HFFc6 (cell line): ENCODE measurements at places on chromosomes 11 and 22.

DNA sequence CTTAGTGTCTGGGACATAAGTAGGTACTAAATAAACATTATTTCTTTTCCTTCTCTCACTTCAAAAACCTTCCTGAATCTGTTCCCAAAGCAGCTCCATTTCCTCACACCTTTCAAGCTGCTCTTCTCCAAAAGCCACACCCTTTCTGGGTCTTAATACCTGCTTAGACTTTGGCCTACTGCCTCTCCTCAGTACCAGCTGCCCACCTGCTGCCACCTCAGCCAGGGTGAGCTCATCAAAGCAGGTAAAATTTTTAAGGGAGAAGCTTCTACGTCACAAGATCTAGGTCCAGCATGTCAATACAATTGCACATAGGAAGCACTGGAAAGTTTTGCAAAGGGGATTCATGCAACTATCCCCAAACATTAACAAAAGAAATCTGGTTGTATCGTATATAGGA lies 108.4 kb downstream of the RPL27A start:
- peaks cover 1% of the 10 kb centered on the region for H3K27me3 ChIP-seq
- no peak for DNase-seq
- no peak overlapping the region for H3K4me3 ChIP-seq
- H3K36me3 ChIP-seq = peaks cover 6% of the 10 kb centered on the region; the same call in 1 of the 2 replicates

DNA sequence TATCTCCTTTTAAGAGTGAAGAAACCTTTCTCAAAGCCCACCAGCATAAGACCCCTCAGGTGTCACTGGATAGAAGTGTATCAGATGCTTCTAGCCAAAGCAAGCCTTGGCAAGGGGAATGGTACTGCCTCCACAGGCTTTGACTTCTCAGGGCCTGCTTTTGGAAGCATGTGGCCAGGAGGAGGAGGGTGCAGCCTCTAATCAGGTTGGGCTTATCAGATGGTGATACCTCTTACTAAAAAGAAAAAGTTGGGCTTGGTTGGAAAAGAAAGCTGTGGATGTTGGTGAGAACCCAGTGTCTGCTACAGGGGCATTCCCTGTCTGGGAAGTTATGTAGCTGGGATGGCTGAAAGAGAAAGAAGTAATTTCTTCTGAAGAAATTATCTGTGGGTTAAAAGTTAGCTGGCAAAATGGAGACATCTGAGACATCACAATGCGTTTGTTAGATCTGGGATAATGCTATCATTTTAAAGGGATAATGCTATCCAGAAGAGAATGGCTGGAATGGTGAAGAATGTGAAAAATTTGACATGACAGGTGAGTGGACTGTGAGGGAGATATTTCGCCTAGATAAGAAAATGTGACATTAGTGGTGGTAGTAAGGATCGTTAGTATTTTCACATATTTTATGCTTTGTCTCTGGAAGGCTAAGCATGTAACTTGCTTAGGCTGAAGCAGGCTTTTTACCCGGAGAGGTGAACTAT lies 7.2 kb downstream of the APLP2 start:
- H3K36me3 ChIP-seq = peaks cover 7% of the 10 kb centered on the region; the same call in 1 of the 2 replicates
- no peaks in the 10 kb centered on the region for H3K27me3 ChIP-seq
- no peak for DNase-seq
- no peak overlapping the region for H3K27ac ChIP-seq

GRCh38 chr22:37663521-37664140 lies 5.1 kb downstream of the PDXP start:
- no peak overlapping the region for H3K4me3 ChIP-seq
- peaks cover 11% of the 10 kb centered on the region; the same call in 1 of the 2 replicates for H3K36me3 ChIP-seq
- H3K27ac ChIP-seq = peak overlapping the region; percentile 43; the same call in 1 of the 2 replicates
- peak; percentile 30 for DNase-seq
- H3K27me3 ChIP-seq = peaks cover 2% of the 10 kb centered on the region
- H3K4me1 ChIP-seq = peaks cover 39% of the 10 kb centered on the region

- no peaks in the 10 kb centered on the region; the same call in none of the 2 replicates for H3K27me3 ChIP-seq
- peaks cover 24% of the 10 kb centered on the region for H3K36me3 ChIP-seq
- 0 out of 2 replicates have a peak overlapping the region, but pooled peaks have one; percentile 38 for H3K27ac ChIP-seq
- DNase-seq = no peak
Observed at GRCh38 chr11:126344141-126345080, 11.1 kb upstream of the ST3GAL4 start.

DNA sequence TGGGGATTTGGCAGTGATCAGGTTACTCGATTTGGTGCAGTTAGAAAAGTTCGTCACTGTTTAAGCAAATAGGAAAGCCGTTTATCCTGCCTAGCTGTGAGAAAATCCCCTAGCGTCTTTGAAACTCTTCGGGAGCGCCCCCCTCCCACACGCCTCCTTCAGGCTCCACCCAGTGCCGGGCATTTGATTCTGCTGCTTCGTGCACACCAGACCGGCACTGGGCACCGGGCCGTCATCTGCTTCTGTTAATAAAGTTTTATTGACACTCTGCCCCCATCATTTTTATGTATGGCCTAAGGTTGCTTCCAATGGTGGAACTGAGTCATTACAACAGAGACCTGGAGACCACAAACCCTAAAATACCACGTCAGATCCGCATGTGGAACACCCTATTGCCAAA lies 50.9 kb downstream of the IGF2 start:
- no peak overlapping the region for H3K4me3 ChIP-seq
- H3K4me1 ChIP-seq = no peaks in the 10 kb centered on the region
- H3K27ac ChIP-seq = no peak overlapping the region
- no peak for DNase-seq
- H3K27me3 ChIP-seq = peaks cover 3% of the 10 kb centered on the region; the same call in 1 of the 2 replicates
- H3K36me3 ChIP-seq = peaks cover 26% of the 10 kb centered on the region

DNA sequence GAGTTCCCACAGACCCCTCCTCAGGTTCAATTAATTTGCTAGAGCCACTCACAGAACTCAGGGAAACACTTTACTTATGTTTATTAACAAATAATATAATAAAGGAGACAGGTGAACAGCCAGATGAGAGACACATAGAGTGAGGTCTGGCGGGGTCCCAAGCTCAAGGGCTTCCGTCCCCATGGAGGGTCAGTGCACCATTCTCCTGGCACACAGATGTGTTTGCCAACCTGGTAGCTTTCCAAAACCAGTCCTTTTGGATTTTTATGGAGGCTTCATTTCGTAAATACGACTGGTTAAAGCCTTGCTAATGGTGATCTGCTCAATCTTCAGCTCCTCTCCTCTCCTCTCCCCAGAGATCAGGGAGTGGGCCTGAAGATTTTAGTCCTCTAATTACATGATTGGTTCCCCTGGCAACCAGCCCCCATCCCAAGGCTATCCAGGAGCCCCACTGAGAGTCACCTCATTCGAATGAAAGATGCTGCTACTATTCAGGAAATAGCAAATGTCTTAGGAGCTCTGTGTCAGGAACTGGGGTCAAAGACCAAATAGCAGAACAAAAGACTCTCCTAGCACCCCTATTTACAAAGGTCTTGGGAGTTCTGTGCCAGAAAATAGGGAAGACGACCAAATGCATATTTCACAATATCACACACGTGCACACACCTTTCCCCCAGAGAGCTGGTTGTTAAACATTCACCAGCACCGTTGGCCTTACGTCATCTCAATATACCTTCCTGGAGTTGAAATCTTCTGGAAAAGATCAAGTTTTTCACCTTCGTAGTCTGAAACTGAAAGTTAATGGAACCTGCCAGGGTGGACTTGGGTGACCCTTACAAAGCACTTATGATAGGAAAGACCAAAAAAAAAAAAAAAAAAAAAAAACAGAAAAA lies 23.8 kb upstream of the CAPRIN1 start:
- no peak for DNase-seq
- no peak overlapping the region for H3K4me3 ChIP-seq
- no peaks in the 10 kb centered on the region for H3K36me3 ChIP-seq
- H3K27me3 ChIP-seq = peaks cover 6% of the 10 kb centered on the region
- peaks cover 9% of the 10 kb centered on the region for H3K4me1 ChIP-seq
- H3K27ac ChIP-seq = no peak overlapping the region

DNA sequence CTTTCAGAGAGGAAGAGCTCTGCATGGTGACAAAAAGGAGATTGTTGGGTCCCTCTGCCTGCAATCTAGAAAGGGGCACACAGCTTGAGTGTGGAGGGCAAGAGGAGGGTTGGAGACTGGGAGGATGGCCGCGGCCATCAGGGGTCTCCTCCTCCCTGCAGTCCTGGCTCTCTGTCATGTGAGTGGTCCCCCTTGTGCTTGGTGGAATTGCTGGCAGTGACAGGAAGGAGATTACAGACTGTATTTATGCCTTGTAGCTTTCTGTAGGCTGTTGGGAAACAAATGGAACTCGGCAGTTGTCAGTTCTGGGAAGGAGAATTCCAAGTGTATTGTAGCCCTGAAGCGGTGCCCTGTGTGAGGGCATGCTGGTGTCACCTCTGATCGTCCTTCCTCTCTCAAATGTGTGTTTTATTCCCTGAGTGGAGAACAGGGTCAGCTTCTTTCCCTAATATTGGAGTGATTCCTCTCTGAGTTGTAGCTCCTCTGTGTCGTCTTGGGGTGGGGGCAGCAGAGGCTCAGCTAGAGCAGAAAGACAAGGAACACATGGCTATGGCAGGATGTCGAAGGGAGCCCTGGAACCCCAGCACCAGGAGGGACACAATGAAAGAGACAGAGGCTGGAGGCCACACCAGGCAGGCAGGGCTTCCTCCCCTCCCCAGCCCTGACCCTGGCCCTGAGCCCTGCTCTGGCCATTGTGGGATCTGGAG lies 163.1 kb downstream of the PKNOX2 start:
- no peak overlapping the region for H3K4me3 ChIP-seq
- H3K27me3 ChIP-seq = peaks cover 64% of the 10 kb centered on the region
- no peaks in the 10 kb centered on the region for H3K4me1 ChIP-seq
- H3K27ac ChIP-seq = no peak overlapping the region
- DNase-seq = no peak
- no peaks in the 10 kb centered on the region for H3K36me3 ChIP-seq

GRCh38 chr11:76814414-76814813 lies 31.3 kb downstream of the TSKU start:
- no peak overlapping the region for H3K4me3 ChIP-seq
- DNase-seq = no peak
- no peak overlapping the region for H3K27ac ChIP-seq
- H3K4me1 ChIP-seq = peaks cover 8% of the 10 kb centered on the region
- H3K27me3 ChIP-seq = peaks cover 3% of the 10 kb centered on the region

DNA sequence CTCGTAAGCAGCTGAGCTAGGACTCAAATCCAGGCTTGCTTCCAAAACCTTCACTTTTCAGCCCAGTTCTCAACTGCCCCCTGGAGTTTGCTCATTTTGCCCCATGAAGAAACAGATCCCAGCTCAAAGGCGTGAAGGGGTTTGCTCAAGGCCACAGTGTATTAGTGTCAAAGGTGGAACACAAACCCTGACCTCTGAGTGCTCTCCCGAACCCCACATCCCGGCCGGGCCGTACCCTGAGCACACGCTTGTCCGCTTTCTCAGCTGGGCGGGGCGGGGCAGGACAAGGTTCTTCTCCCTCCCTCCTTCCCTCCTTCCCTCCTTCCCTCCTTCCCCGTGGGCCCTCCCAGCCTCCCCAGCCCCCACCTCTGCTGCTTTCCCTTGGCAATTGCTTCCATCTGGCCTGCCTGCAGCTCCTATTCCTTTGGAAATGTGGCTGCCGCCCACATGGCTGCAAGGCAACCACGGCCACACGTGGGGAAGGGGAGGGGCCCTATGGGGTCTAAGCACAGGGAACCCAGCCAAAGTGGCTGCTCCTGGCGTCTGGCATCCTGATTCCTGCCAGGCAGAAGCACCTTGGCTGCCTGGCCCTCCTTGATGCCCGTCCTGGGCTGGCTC lies 4.1 kb downstream of the ST3GAL4 start:
- no peak for DNase-seq
- H3K4me1 ChIP-seq = peaks cover 59% of the 10 kb centered on the region
- peaks cover 2% of the 10 kb centered on the region; the same call in 1 of the 2 replicates for H3K27me3 ChIP-seq
- peaks cover 3% of the 10 kb centered on the region; the same call in 1 of the 2 replicates for H3K36me3 ChIP-seq
- peak overlapping the region; percentile 40; the same call in 1 of the 2 replicates for H3K27ac ChIP-seq
- no peak overlapping the region for H3K4me3 ChIP-seq

GRCh38 chr11:16603890-16604793 lies 134.3 kb upstream of the C11orf58 start:
- peaks cover 9% of the 10 kb centered on the region for H3K4me1 ChIP-seq
- H3K36me3 ChIP-seq = no peaks in the 10 kb centered on the region
- peaks cover 28% of the 10 kb centered on the region for H3K27me3 ChIP-seq

DNA sequence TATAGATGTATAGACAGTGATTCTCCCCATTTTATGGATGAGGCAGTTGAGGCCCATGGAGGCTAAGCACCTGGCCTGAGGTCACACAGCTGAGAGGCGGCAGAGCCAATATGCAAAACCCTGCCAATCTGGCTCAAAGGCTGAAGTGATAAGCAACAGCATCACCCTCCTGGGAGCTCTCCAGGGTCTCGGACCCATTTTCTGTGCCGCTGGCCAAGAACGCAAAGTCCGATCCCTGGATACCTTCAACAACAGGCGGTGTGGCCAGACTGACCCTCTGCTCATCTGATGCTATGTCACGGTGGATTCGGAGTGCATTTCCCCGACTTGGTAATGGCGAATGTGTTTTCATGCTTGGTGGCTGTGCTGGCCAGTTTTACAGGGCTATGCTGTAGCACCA lies 595.0 kb downstream of the TBC1D22A start:
- no peak overlapping the region for H3K27ac ChIP-seq
- H3K27me3 ChIP-seq = no peaks in the 10 kb centered on the region; the same call in 1 of the 2 replicates
- no peak for DNase-seq
- no peaks in the 10 kb centered on the region for H3K4me1 ChIP-seq
- H3K4me3 ChIP-seq = no peak overlapping the region

- no peaks in the 10 kb centered on the region for H3K27me3 ChIP-seq
- no peak overlapping the region for H3K4me3 ChIP-seq
- DNase-seq = no peak
- H3K4me1 ChIP-seq = peaks cover 25% of the 10 kb centered on the region
Observed at GRCh38 chr11:17219016-17219415, 11.2 kb upstream of the PIK3C2A start.

- no peak for DNase-seq
- H3K4me3 ChIP-seq = no peak overlapping the region
- H3K36me3 ChIP-seq = no peaks in the 10 kb centered on the region; the same call in 1 of the 2 replicates
- no peaks in the 10 kb centered on the region for H3K4me1 ChIP-seq
- H3K27me3 ChIP-seq = no peaks in the 10 kb centered on the region
- no peak overlapping the region for H3K27ac ChIP-seq
Observed at GRCh38 chr11:82450996-82451395, 282.7 kb downstream of the FAM181B start.

GRCh38 chr22:48239461-48240147 lies 1477.2 kb downstream of the TBC1D22A start:
- no peaks in the 10 kb centered on the region for H3K4me1 ChIP-seq
- peaks cover 3% of the 10 kb centered on the region; the same call in 1 of the 2 replicates for H3K27me3 ChIP-seq
- H3K27ac ChIP-seq = no peak overlapping the region
- H3K36me3 ChIP-seq = no peaks in the 10 kb centered on the region
- no peak overlapping the region for H3K4me3 ChIP-seq

DNA sequence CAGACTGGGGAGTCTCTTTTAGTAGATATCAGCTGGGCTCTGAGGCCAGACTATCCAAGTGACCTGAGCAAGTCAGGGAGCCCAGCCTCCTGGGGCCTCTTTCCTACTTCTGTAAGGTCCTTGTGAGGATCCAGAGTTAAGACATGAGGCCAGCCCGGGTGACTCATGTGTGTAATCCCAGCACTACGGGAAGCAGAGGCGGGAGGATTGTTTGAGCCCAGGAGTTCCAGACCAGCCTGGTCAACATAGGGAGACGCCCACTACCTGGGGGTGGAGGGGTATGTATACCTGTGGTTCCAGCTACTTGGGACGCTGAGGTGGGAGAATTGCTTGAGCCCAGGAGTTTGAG lies 36.9 kb upstream of the POLA2 start:
- DNase-seq = peak; percentile 61
- no peaks in the 10 kb centered on the region for H3K27me3 ChIP-seq
- no peaks in the 10 kb centered on the region; the same call in 1 of the 2 replicates for H3K36me3 ChIP-seq
- peak overlapping the region; percentile 72 for H3K27ac ChIP-seq
- H3K4me1 ChIP-seq = peaks cover 27% of the 10 kb centered on the region
- peak overlapping the region; percentile 84 for H3K4me3 ChIP-seq

- H3K27ac ChIP-seq = no peak overlapping the region
- H3K4me3 ChIP-seq = no peak overlapping the region
- no peak for DNase-seq
- peaks cover 23% of the 10 kb centered on the region for H3K36me3 ChIP-seq
- H3K27me3 ChIP-seq = no peaks in the 10 kb centered on the region; the same call in none of the 2 replicates
- no peaks in the 10 kb centered on the region for H3K4me1 ChIP-seq
Observed at GRCh38 chr11:62145261-62145871, 21.6 kb downstream of the INCENP start.
